Stimulated activated CD4-positive, alpha-beta T cell treated with anti-CD3 and anti-CD28 coated beads, TNF-alpha, amount 100 ng/mL, for 24 hours (primary cell): ENCODE measurements at places on chromosomes 11 and 22.

GRCh38 chr22:50684501-50684900 lies 11.9 kb downstream of the SHANK3 start:
- no peak for DNase-seq

GRCh38 chr22:38479096-38479837 lies 11.4 kb downstream of the KDELR3 start:
- DNase-seq = no peak

DNA sequence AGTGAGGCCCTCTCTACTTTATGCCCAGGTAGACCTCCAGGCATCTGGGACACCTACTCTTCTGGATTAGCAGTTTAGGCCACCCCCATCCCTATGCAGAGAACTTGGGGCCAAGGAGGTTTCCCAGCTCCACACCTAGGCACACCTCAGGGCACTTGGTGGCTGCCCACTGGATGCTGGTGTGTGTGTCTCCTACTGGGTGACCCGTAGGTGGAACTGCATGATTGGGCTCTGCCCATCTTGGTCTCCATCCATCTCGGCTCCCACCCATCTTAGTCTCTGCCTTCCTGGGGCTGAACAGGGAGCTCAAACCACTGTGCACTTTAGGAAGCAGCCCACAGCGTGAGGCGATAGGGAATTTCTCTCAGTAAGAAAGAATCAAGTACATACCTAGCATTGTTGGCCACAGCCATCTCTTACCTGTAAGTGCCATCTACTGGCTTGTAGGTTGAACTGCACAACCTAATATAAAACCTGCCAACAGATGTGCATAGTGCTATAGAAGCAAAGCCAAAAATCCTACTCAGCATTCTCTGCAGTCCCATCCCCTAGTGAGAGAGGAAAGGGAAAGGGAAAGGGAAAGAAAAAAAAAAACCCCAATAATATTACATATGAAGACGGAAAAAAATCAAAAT lies 61.6 kb upstream of the PTPN5 start:
- no peak for DNase-seq

DNA sequence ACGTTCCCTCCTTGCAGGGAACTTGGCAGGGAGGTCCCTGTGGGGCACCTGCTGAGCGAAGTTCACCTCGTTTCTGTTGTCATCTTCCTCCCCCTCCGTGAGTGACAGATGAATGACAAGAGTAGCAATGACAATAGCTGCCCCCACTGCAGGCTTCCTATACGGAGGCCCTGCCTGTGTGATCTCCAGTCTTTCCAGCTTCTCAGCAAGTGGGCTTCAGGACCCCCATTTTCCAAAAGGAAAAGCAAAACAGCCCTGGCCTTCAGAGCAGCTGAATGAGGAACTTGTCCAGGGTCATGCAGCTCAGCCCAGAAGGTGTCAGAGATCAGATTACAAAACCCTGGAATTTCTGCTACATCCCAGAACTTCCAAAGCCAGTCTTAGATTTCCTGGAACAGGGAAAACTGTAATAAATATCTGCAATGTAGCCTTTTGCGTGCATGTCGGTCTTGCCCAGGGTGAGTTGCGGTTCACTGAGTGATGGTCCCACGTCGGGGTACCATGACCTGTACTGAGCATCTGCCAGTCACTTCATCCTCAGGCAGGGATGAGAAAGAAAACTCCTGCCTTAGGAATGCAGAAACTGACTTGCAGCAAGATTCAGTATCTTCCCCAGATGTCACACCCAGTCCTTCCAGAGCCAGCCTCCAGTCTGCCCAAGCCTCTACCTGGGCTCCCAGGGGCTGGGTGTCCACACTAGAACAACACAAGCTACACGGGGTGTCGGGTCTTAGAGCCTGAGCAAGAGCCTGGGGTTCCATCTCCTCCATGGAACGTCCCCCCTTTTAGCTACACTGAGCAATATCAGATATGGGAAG lies 1457.0 kb downstream of the BRD1 start:
- no peak for DNase-seq

GRCh38 chr11:83157594-83158356 lies 844 bp downstream of the PCF11 start:
- DNase-seq = peak; percentile 45

- DNase-seq = no peak
These were observed 15.6 kb downstream of the SDHAF2 start for GRCh38 chr11:61445516-61445915.

DNA sequence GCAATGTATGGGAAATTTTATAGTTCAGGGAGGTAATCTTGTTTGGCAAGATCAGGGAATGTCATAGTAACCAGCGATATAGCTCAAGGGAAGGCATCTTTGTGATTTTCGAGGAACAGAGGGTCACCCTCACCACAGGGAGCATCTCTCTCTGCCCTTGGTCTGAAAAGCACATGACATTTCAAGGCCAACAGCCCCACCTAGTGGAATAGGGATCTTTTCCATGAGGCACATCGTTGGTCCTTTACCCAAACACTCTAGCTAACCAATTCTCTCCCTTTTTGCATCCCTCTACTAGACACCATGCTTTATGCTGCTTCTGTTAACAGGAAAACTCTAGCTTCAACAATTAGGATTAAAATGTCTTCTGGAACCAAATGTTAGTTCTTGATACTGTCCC lies 179.0 kb downstream of the GRM5 start:
- DNase-seq = no peak

DNA sequence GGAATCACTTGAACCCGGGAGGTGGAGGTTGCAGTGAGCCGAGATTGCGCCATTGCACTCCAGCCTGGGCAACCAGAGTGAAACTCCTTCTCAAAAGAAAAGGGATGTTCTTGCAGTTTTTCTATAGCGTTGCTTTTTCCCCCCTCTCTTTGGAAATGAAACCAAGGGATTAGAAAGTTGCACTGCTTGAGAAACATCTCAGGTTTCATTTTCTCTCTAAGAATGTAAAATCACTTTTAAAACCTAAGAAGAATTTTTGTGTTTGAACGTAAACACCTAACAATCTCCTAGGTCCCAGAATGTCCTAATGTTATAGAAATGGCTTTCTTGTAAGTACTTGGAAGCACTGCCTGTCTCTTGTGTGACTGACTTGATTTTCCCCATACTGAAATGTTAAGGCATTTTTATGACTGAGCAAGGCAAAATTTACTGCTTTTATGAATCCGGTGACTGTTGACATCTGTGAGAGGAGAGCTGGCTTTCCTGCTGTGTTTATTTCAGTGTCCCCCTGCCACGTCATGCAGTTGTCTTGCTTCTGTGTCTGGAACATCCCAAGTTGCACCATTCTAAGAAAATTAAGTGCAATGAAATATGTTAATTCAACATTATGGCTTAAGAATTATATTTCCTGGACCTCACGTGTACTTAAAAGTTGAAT lies 37.7 kb downstream of the NF2 start:
- no peak for DNase-seq

DNA sequence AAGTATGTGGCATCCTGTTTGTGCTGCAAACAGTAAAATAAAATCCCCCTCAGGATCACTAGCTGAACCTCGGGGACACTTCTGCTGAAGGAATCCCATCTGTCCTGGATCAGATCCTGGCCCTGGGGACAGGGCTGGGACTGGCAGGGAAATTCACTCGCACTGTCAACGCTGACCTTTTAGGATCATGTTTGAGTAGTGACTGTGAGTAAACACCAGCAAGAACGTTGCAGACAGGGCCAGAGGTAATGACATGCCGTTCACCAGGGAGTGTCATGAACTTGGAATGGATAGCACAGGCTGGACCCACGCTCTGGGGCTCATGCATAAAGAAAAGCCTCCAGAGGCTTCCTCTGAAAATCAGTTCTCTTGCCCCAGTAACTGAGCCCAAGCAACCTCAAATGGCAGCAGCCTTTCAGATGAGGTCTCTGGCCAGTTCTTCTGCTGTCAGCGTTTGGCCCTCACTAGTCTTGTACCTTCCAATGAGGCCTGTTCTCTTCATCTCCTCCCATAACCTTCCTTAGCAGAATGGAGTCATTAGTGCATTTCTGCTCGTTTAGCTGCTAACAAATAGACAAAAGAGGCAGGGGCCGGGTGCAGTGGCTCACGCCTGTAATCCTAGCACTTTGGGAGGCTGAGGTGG lies 51.0 kb upstream of the BARX2 start:
- DNase-seq = no peak

GRCh38 chr22:46007848-46008261 lies 30.9 kb upstream of the WNT7B start:
- no peak for DNase-seq

DNA sequence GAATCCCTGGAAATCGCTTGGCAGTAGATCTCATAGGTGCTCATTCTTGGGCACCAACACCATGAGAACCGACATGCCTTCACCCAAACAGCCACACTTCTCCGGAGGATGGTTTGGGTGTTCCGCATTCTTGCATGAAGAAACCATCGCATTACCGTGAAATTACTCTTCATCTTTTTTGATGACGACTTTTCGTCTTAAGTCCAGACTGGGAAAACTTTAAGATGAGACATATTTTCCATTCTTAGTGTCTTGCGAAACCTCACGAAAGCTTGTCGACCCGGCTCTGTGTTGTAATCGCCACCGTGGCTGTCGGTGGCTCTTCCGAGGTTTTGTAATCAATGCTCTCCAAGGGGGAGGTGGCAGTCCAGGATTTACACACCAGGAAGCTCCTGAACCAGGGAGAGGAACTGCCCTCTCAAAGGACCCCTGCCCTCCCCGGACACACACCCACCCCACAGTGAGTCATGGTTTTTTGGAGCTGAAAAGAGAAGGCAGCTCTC lies 1.7 kb downstream of the TOM1 start:
- DNase-seq = no peak

GRCh38 chr22:32539631-32540421 lies 65.2 kb downstream of the FBXO7 start:
- no peak for DNase-seq

GRCh38 chr11:78037056-78037455 lies 14.0 kb upstream of the KCTD14 start:
- no peak for DNase-seq

- DNase-seq = no peak
These were observed 6.4 kb downstream of the FADS2 start for GRCh38 chr11:61834278-61835048.

DNA sequence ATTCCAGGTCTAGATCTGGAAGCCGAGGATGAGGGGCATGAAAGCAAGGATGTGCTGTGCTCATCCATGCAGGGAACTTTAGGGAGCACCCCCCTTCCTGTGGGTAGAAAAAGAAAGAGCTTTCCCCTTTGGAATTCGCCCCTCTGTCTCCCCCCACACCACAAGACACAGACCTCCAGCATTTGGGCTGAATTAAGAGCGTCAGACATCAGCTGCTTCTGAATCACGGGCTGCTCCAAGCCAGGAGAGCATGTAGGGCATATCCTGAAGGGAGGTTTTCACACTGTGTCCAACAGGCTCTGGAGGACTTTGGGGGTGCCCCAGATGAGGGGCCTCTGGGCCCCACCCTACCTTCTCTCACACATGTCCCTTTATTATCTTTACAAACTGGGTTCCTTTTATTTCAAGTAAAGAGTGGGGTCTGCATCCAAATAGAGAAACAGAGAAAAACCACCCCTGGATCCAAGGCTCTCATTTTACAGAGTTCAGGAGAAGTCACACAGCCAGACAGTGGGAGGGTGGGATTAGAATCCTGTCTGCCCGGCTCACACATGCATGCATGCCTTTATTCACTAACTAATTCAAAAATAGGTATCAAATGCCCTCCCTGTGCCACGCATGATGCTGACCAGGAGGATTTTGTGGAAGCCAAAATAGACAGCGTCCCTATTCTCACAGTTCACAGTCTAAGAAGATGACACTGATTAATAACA lies 52.8 kb downstream of the LRRC32 start:
- DNase-seq = no peak

GRCh38 chr22:17359501-17359900 lies 9.8 kb upstream of the CECR2 start:
- DNase-seq = no peak

- DNase-seq = no peak
These were observed 91.2 kb downstream of the RPS6KA4 start for GRCh38 chr11:64450168-64450560.

- no peak for DNase-seq
These were observed 136.4 kb downstream of the RBFOX2 start for GRCh38 chr22:35892192-35892591.

DNA sequence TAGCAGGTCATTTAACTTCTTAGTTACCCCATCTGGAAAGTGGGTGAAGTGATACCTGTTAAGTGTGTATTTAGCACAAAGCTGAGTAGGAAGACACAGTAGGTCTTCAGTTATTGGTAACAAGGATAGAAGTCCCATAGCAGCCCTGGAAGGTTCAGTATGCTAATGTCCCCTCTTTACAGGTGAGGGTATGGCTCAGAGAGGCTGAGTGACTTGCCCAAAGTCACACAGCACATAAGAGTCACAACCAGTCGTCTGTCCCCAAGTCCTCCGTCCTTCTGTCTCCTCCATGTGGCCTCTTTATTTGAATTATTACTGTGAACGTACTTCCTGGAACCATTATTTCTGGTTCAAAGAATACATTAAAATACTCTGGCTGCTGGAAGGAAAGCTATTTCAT lies 10.5 kb downstream of the ASPHD2 start:
- DNase-seq = no peak

DNA sequence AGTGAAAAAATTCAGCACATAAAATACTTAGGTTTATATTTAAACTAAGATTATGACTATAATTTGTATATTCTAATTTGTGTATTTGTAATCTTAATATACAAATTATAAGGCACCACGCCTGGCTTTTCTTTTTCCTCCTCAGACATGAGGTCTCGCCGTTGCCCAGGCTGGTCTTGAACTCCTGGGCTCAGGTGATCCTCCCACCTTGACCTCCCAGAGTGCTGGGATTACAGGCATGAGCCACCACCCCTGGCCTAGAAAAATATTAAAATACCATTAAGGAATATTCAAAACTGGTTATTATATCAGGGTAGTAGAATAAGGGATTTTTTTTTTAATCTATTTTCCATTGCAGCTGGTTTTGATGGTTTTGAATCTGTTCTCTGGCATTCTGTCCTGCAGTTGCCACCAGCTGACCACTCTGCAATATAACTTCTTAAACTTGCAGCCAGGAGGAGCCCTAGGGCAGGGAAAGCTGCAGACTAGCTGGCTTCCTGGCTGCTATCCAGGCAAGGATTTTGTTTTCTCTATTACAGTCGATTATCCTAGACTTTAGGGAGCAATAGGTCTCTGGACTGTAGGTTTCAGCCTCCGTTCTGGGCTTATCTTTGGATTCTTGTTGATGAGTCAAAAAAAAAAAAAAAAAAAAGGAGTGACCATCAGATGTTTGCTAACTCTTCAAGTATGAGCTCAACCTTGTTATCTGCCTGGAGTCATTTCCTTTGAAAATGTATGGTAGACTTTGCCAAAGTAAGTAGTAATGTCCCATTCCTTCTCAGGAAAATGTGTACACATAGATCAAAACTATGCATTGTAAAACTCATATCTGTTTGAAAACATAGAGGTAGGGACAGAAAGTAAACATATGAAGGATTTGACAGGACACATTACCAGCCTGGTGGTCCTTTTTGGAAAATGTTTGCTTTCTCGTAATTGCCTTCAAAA lies 13.2 kb downstream of the POLA2 start:
- no peak for DNase-seq

- no peak for DNase-seq
These were observed 13.8 kb downstream of the MRGPRF start for GRCh38 chr11:68999093-68999747.

DNA sequence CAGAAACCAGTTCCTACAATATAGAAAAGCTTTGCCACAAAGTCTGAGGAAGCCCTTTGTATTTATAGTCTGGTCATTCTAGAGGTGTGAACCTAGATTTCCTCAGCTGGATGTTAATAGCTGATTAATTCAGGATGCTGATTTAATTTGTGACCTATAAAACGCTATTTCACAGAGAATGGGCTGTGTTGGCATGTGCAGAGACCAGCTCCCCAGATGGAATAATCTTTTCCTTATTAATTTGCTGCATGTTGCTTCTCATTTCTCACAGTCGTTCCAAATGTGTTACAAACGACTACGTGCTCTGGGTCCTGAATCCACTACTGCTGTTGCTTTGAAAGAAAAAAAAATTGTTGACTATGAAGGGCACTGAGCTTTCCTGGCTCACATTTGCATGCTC lies 49.3 kb downstream of the BDNF start:
- no peak for DNase-seq
